ENCODE measurements at places on chromosomes 13 and 19.

DNA sequence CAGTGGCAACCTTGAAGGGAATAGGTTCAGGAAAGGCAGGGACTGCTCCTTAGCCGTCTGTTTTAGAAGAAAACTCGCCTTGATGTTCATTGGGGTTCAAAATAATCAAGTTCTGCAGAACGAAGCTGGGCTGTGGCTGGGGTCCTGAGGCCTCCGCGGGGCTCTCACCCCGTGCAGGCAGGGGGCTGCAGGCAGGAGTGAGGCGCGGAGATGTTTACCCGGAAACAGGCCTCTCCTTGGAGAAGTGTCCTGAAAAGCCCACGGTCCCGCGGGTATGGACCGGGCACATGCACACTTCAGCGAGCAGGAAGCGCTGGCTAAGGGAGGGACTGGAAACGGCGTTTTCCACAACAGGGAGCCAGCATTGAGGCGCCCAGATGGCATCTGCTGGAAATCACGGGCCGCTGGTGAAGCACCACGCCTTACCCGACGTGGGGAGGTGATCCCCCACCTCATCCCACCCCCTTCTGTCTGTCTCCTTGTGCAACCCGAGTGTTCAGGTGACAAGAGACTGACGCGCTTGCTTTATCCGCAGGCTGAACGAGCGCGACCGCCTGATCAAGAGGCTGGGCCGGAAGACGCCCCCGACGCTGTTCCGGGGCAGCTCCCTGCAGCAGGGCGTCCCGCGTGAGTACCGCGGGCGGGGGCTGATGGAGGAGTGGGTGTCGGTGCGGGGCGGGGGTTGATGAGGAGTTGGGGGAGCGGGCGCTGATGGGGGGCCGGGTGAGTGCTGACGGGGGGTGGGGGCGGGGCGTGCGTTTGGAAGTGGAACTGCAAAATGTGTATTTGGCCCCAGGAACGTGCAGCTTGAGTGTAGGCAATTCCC, 39.6 kb downstream of the SHISA2 start:
- DNase-seq: peak; percentile 59

DNA sequence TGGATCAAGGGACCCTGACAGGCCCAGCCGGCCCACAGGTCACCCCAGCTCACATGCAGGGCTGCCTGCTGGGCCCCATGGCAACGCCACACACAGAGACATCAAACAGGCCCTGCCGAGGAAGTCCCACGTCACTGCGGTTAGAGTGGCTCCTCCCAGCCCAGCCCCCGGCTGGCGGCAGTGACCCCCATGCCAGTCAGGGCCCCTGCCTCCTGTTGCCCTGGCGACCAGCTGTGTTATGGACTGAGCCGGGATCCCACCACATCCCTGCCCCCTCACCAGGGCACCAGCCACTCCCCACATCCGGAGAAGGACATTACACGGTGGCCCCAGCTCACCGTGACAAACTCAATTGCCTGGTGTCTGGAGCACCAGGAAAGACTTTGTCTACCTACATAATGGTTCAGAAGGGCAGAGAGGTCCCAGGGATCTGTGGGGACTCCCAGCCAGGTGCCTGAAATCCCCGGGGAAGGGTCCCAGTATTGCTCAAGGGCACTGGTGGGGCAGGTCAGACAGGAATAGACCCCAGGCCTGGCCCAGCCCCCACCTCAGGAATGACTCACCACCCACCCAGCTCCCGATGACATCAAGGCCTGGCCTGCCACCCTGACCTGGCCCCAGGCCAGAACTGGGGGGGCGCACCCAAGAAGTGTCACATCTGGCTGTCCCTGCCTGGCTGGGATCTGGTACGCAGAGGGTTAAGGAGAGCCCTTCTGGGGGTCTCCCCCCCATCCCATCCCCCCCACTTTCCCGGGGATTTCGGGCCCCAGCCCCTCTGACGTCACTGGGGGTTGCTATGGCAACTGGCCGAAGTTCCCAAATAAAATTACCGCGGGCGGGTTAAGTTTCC, 30.2 kb upstream of the NANOS3 start:
- peak; percentile 95 for DNase-seq

DNA sequence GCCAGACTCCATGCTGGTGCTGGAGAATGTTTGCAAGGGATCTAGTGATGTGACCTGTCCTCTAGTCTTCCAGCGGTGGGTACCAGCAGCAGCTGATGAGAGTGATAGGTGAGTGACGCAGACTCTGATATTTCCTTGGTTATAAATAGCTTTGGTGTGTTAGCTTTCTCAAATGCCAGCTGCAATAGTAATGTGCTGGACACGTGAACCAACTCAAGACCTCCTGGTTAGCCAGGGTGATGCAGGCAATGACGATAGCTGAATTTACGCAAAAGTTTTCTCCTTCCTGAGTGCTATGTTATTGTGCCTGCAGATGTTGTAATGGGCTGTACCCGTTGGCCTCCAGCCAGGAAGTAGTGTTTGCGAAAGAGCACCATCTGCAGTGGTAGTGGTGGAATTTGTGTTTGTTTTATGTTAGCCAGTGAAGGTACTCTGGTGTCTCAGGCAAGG, 129.5 kb downstream of the CYSLTR2 start:
- DNase-seq: no peak

- DNase-seq: no peak
These were observed 281.0 kb upstream of the PCDH20 start for GRCh38 chr13:61696676-61697075.

DNA sequence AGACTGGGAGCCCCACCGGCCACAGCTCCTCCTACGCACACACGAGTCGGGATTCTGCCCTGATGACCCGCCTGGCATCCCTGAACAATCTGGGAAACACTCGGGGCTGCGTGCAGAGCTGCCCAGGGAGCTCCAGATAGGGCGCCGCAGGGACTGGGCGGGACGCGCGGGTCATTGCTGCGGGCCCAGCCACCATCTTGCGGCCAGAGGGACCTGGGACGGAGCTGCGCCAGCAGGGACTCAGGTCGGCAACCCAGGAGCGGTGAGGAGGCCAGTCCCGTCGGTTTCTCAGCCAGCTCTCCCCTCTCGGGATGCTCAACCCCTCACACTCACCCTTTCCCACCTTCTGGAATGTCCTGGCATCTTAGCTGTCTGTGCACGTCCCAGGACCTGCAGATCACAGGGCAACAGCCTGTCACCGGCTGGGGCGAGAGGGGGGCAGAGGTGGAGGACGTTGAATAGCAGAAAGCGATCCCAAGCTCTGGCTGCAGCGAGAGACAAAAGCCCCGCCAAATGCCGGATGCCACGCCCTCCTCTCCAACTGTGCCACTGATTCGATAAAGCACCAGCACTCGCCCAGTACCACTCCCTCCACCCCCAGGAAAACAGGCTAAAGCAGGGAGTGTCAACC, 20.4 kb upstream of the ZNF91 start:
- DNase-seq: no peak

GRCh38 chr13:25910991-25911419, 140.8 kb downstream of the SHISA2 start:
- no peak for DNase-seq

GRCh38 chr19:51587264-51588191, 16.4 kb downstream of the ZNF175 start:
- no peak for DNase-seq

GRCh38 chr13:19067767-19068166, 113.9 kb downstream of the TUBA3C start:
- DNase-seq: no peak

DNA sequence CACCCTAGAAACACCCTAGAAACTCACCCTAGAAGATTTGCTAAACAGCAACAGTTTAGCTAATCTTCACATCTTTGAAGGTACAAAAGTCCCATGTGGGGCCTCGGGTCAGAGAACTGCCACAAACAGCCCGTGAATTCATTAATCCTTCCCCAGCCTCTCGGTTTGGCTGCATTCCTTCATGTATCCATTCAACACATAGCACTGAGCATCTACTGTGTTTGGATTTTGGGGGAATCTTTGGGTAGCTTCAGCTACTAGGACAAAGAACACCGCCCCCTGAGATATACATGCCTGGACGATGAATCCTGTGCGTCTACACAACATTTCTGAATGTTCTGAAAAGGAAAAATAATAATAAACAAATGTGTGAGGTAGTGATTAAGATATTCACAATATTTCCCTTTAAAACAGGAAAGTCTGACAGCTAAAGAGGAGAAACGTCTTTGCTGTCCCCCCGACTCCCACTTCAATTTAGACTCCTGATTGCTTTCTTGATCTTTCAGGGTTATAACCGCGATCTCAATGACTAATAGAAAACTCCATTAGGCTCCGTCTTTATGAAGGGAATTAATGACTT, 63.5 kb downstream of the ALOX5AP start:
- DNase-seq: no peak

- DNase-seq: no peak
These were observed 26.2 kb upstream of the ATP8A2 start for GRCh38 chr13:25345576-25345975.

- DNase-seq: no peak
These were observed 145.6 kb upstream of the KLHL1 start for GRCh38 chr13:70253834-70254233.

DNA sequence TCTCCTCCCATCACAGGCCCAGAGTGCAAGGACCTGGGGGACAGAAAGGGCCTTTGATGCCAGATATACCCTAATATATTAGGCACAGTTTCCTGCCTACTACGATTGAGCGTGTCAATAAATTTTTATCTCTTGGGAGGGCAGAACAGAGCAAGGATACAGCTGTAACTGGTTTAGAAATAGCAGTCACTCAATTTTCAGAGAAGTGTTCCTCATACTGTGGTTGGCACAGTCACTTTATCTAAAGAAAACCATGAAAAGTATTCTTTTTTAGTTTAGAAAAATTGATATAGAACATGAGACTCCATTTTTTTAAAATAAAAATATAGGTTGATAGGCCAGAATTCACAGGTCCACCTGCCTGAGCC, 460 bp upstream of the ZNF155 start:
- no peak for DNase-seq

DNA sequence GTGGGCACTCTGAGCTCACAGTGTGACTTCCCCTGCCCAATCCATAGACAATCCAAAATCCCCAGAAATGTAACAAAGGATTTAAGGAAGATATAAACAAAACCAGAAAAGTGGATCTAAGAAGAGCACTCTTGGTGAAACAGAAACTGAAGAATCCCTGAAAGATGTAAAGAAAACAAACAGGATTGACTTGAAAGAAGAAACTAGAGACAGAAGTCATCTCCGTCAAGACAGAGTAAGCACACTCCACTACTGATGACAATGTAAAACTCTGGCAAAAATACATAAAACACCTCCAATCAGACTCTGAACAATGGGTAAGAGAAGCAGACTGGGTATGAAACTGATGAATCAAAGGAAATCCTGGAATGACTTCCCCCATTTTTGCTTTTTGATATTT, 13.5 kb downstream of the TUBGCP3 start:
- no peak for DNase-seq

DNA sequence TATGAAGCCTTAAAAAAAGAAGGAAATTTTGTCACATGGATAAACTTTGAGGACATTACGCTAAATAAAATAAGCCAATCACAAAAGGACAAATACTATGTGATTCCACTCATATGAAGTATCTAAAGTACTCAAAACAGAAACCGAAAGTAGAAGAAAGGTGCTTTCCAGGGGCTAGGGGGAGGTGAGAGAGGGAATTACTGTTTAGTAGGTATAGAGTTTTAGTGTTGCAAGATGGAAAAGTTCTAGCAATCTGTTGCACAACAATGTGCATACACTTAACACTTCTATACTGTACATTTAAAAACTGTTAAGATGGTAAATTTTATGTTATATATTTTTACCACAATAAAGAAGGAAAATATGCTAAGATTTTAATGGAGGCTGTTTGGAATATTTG, 83.0 kb downstream of the POLR1D start:
- DNase-seq: no peak

DNA sequence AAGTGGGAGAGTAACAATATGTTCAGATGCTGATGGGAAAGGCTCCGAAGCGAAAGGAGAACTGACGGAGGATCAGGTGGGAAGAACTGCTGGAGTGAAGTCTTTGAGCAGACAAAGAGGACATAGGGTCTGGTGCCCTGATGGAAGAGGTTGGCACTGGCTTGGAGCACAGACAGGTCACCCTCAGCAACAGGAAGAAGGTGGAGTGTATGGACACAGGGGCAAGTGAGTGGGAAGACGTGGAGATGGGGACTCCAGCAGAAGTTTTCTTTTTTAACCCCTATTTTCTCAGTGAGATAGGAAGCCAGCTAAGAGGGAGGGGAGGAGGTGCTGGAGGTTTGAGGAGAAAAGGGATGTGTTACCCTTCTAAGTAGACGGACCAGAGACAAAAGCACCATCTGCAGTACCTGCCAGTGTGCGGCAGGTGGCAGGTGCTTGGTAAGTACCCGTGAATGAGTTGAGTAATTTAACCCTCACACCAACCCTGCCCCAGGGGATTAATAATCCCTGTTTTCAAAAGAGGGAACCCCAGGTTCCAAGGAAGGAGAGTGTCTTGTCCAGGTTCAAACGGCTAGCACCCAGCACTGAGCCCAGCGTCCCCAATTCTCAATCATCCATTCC, 11.2 kb downstream of the HAS1 start:
- DNase-seq: no peak

DNA sequence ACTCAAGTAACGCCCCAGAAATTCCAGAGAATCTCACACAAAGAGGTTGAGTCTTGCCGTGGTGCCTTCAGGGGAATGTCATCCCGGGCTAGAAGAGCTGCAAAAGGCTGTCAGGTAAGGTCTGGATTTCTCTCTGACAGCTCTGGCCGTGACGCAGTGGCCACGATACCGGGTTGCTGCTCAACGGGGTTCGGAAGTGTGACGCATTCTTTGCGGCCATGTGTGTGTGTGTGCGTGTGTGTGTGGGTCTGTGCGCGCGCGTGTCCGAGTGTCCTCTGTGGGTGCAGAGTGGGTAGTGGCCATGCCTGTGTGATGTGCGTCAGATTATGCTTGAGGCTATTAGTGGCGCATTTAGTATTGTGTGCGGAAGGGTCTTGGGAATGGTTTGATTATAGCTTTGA, 306 bp downstream of the ZNF540 start:
- DNase-seq: peak; percentile 43

DNA sequence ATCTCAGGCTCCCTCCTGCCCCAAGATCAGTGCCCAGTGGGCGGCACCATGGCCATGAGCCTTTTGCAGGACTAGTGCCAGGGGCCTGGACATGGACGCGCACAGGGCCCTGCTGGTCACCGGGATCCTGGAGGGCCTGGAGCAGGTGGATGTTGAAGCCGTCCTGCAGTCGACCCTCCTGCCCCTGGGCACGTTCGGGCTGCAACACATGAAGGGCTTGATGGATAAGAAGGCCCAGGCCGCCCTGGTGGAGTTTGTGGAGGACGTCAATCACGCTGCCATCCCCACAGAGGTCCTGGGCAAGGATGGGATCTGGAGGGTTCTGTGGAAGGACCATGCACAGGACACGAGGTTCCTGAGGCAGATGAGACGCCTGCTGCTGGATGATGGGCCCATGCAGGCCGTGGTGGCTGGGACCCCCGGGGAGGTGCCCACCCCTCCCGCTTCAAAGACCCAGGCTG, 38.0 kb upstream of the PNMA8B start:
- no peak for DNase-seq

GRCh38 chr13:77806518-77806917, 109.0 kb downstream of the SLAIN1 start:
- DNase-seq: no peak

All from effector CD8-positive, alpha-beta T cell (primary cell).